ENCODE measurements at places on chromosomes 11 and 22. TPM values are rescaled to one million over a fixed set of nuclear protein-coding genes. Genes with fewer than 3 reads are reported as not detected.
A peak's percentile ranks its signal among the peaks of the same experiment; 100 is the strongest.

DNA sequence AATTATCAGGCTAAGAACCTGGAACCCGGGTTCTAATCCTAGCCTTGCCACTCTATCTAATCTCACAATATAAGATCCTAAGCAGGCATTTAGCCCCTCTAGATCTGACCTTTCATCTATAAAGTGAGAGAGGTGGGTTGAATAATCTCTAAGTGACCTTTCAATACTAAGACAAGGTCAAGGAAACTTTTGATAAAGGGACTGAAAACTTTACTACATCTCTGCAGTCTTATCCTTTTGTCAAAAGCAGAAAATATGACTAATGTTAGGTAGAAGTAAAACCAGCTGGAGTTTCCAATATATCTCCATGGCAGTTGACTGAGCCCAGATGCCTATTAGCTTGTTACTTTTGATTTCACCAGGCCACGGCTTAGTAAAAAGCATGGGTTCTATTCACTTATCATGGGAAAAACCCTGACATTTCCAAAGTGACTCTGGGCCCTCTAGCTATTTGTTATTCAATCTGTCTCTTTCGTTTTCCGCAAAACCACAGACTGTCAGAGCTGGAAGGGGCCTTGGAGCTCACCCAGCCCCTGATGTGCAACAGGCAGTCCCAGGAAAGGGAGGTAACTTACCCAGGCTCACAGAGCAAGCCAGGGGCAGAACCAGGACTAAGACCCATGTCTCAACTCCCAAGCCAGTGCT lies 75.8 kb downstream of the RAB30 start:
- DNase-seq = no peak

- no peak for DNase-seq
Measured at GRCh38 chr11:37533087-37533486, 935.1 kb upstream of the RAG2 start.

Gene OR5A1
- not detected for total RNA-seq

Gene NCR3LG1
- total RNA-seq = 13.1 TPM

Gene OR8D2
- not detected for total RNA-seq

DNA sequence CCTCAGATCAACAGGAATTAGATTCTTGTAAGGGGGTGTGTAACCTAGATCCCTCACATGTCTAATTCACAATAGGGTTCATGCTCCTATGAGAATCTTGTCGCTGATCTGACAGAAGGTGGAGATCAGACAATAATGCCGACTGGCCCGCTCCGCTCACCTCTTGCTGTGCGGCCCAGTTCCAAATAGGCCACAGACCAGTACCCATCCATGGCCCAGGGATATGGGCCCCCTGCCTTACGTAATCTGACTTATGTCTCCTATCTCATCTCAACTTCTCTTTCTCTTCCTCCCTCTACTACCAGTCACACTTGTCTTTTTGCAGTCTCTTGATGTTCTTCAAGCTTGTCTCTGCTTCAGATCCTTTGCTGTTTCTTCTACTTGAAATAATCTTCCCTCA lies 70.0 kb downstream of the CWF19L2 start:
- DNase-seq = no peak

Gene INPP5J
- 26.3 TPM for total RNA-seq

Gene PKDREJ
- 0.55 TPM for total RNA-seq

GRCh38 chr22:19892257-19892879 lies 37.7 kb upstream of the GNB1L start:
- DNase-seq = no peak

DNA sequence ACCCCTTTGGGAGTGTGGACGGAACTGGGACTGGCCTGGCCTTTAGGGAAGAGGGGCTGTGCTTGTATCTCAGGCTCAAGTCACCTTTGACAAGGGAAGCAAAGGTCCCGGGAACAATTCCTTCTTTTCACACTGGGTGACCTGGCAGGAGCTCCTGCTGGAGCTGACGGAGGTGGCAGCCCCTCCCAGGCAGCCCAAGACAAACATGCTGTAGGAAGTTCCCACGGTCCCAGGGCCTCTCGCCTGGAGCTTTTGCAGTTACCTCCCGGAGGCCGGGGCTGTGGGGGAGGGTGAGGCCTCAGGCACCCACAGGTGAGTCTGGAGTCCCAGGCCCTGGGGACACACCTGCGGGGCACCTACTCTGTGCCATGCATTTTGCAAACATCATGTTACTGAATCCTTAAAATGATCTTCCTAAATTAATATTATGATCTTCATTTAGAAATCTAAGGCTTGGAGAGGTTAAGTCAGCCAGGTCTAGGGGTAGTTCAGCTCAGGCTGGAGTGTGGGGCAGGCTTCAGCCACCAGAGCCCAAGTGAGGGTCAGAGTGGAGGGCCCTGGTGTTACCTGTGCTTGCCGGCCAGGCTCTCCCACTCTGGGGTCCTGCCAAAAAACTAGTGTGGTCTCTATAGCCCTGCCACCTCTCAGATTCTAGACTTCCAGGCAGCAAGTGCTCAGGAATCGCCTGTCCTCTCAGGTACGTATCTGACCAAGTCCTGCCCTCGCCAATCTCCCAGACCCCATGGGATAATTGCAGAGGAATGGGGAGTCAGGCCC lies 15.7 kb upstream of the MYEOV start:
- DNase-seq = peak; percentile 93

- peak; percentile 81 for DNase-seq
Measured at GRCh38 chr11:859394-860131, 16.9 kb downstream of the TSPAN4 start.

DNA sequence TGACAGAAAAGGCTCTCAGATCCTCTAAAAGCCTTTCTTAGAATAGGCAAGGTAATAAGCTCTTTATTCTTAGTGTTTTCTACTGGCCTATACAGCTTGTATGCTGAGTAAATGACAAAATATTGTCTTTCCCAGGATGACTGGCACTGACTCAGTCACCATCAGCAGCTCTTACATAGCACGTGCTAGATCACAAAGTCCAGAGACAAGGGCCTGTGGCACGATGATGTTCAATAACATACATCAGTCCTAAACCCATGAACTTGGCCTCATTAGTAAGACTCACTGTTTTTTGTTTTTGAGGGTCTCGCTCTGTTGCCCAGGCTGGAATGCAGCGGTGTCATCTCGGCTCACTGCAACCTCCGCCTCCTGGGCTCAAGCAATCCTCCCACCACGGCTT lies 42.7 kb downstream of the CELF1 start:
- no peak for DNase-seq

- DNase-seq = no peak
Measured at GRCh38 chr22:50309601-50309991, 2.1 kb upstream of the PLXNB2 start.

- DNase-seq = no peak
Measured at GRCh38 chr11:122363296-122363695, 247.3 kb upstream of the BLID start.

All from left colon (tissue), 2 donors.